IMR-90 (cell line): ENCODE measurements at places on chromosomes 3 and 15. TPM values are rescaled to one million over a fixed set of nuclear protein-coding genes. Genes with fewer than 3 reads are reported as not detected.

The IL5RA gene
- not detected in 2 replicates for total RNA-seq

The ATP10A gene
- total RNA-seq: 12.8 and 13.8 TPM in 2 replicates

The FMN1 gene
- total RNA-seq: 17.6 and 29.4 TPM in 2 replicates

The BNC1 gene
- total RNA-seq: 0.28 and 0.54 TPM in 2 replicates

The LMAN1L gene
- total RNA-seq: not detected in 2 replicates

The RTP3 gene
- 0.18 TPM in 1 of 2 replicates, not detected in the other for total RNA-seq
